Right cardiac atrium (tissue), 5 donors: ENCODE measurements at places on chromosomes 12 and 14. TPM values are rescaled to one million over a fixed set of nuclear protein-coding genes. Genes with fewer than 3 reads are reported as not detected.
A peak's percentile ranks its signal among the peaks of the same experiment; 100 is the strongest.

GRCh38 chr12:8082808-8083100 is 680 bp downstream of the NECAP1 start:
- DNase-seq, result no peak

IFNG-AS1 gene
- 0.80 TPM for total RNA-seq

DNA sequence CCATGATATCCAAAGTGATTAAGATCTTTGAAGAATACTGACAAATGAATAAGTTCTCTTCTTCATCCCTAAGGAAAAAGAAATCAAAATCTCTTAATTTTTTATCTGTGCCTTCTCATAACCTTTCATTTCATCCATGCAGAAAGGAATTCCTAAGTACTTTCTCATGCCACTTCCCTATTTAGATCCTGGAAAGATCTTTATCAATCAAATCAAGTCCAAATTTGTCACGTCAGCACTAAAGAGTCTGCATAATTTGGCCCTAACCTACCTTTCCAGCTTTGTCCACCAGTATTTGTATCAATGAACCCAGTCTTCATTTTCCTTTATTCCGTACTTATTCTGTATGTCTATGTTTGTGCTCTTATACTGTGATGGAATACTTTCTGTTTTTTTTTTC is 41.2 kb downstream of the VEZT start:
- DNase-seq, result no peak

DNA sequence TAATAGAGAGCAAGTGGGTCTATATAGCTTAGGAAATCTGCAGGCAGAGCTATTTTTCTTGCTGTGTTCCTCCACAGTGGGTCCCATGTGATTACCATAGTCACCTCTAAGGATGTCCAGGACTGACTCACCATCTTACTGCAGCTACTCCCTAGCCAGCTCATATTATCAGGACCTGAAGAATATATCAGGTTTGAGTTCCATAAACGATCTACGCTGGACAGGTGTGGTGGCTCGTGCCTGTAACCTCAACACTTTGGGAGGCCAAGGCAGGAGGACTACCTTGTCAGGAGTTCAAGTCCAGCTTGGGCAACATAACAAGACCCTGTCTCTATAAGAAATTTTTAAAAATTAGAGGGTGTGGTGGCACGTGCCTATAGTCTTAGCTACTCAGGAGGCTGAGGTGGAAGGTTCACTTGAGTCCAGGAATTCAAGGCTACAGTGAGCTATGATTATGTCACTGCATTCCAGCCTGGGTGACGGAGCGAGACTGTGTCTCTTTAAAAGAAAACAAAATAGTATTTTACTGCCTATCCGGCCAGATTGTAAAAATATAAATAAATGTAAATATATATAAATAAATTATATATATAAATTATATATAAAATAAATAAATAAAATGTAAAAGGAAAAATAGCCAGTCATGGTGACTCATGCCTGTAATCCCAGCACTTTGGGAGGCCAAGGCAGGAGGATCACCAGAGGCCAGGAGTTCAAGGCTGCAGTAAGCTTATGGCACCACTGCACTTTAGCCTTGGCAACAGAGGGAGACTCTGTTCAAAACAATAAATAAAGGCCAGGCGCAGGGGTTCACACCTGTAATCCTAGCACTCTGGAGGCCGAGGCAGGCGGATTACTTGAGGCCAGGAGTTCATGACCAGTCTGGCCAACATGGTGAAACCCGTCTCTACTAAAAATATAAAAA is 6.9 kb upstream of the SPRYD4 start:
- DNase-seq, result no peak

DNA sequence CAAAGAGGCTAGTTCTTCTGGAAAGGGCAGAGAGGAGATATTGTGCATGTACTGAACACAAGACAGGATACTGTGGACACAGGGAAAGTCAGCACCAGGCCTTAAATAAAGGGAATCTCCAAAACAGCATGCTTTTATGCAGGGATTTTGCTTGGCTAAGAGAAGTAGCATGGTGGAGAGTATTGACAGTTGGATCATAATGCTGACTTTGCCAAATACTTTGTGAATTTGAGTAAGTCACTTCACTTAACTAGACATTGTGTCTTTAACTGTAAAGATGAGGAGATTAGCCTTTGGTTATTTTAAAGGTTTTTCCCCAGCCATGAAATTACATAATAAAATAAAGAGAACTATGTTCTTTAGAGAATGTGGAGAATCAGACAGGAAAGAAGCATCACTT is 24.5 kb downstream of the GALNT8 start:
- DNase-seq, result no peak

DNA sequence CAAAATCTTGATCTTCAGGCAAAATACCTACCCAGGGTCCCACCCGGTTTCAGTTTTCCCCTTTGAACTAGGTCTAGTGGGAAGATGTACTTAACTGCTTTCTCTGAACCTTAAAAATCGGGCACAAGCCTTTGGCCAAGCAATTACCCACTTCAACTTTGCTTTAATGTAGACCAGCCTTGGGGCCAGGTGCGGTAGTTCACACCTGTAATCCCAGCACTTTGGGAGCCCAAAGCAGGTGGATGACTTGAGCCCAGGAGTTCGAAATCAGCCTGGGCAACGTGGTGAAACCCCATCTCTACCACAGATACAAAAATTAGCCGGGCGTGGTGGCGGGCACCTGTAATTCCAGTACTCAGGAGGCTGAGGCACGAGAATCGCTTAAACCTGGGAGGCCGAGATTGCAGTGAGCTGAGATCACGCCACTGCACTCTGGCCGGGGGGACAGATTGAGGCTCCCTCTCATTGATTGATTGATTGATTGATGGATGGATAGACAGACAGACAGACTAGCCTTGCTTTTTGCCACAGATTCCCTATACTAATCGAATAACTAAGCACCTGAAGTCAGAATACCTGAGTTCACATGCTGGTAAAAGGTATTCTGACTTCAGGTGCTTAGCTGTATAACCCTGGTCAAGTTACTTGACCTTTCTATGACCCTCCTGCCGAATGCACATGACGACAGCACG is 1.9 kb downstream of the CLIP1 start:
- no peak for DNase-seq

KERA gene
- total RNA-seq, result not detected

- DNase-seq, result no peak
Observed at GRCh38 chr14:86619726-86620125, 1089.8 kb downstream of the FLRT2 start.

- DNase-seq, result no peak
Observed at GRCh38 chr12:8622646-8623045, 10.0 kb upstream of the AICDA start.

- DNase-seq, result no peak
Observed at GRCh38 chr12:127745469-127746212, 521.3 kb upstream of the TMEM132C start.

NOXRED1 gene
- 0.31 TPM for total RNA-seq

DNA sequence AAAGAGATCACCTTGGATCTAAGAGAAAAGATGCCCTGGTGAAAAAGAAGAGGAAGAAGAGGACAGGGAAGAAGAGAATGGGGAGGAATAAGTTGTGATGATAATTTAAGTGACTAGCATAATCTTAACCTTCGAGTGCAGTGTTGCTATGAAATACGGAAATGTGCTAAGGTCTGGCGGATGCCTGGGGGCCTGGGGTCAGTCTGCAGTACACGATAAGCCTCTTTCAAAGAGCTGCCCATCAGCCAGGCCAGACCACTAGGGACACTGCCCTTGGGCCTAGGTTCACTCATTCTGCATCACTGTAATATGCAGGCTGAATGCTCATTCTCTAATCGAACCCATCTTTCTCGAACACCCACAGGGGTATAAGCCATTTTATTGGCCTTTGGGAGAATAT is 83.4 kb downstream of the PLEKHG3 start:
- peak; percentile 49 for DNase-seq

GRCh38 chr12:76569685-76570604 is 10.4 kb upstream of the OSBPL8 start:
- no peak for DNase-seq

- no peak for DNase-seq
Observed at GRCh38 chr14:35122696-35123387, 490 bp downstream of the PRORP start.

- DNase-seq, result peak; percentile 84
Observed at GRCh38 chr14:51507906-51508511, 143.7 kb upstream of the FRMD6 start.

GRCh38 chr12:13146336-13146938 is 43.0 kb upstream of the GSG1 start:
- DNase-seq, result peak; percentile 76

BCL2L14 gene
- total RNA-seq, result not detected

GRCh38 chr14:31059152-31059924 is 33.2 kb upstream of the STRN3 start:
- peak; percentile 74 for DNase-seq

GRCh38 chr12:96371138-96371789 is 29.0 kb downstream of the CDK17 start:
- DNase-seq, result no peak

DNA sequence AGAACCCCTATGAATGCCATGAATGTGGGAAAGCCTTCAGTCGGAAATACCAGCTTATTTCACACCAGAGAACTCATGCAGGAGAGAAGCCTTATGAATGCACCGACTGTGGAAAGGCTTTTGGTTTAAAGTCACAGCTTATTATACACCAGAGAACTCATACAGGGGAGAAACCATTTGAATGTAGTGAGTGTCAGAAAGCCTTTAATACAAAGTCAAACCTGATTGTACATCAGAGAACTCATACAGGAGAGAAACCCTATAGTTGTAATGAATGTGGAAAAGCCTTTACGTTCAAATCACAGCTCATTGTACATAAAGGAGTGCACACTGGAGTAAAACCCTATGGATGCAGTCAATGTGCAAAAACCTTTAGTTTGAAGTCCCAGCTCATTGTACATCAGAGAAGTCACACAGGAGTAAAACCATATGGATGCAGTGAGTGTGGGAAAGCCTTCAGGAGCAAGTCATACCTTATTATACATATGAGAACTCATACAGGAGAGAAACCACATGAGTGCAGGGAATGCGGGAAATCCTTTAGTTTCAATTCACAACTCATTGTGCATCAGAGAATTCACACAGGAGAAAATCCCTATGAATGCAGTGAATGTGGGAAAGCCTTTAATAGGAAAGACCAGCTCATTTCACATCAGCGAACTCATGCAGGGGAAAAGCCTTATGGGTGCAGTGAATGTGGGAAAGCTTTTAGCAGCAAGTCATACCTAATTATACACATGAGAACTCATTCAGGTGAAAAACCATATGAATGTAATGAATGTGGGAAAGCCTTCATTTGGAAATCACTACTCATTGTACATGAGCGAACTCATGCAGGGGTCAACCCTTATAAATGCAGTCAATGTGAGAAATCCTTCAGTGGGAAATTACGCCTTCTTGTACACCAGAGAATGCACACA is 22.3 kb downstream of the ZNF268 start:
- DNase-seq, result no peak

GRCh38 chr12:662566-663292 is 516 bp downstream of the NINJ2 start:
- peak; percentile 27 for DNase-seq

DNA sequence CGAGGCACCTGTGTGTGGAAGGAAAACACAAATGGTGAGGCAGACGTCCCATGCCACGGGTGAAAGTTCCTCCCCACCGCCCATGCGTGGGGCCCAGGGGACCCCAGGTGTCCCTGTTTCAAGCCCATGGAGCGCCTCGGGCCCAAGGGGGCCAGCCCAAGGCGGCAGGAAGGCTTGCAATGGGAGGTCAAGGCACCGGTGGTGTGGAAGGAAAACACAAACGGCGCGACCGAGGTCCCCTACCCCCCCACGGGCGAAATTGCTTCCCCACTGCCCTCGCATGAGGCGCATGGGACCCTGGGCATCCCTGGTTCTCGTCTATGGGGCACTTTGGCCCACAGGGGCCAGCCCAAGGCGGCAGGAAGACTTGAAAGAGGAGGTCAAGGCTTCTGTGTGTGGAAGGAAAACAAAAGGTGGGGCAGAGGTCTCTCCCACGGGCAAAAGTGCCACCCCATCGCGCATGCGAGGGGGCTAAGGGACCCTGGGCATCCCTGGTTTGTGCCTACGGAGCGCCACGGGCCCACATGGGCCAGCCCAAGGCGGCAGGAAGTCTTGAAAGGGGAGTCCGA is 379.4 kb downstream of the ALG10 start:
- peak; percentile 33 for DNase-seq

DNA sequence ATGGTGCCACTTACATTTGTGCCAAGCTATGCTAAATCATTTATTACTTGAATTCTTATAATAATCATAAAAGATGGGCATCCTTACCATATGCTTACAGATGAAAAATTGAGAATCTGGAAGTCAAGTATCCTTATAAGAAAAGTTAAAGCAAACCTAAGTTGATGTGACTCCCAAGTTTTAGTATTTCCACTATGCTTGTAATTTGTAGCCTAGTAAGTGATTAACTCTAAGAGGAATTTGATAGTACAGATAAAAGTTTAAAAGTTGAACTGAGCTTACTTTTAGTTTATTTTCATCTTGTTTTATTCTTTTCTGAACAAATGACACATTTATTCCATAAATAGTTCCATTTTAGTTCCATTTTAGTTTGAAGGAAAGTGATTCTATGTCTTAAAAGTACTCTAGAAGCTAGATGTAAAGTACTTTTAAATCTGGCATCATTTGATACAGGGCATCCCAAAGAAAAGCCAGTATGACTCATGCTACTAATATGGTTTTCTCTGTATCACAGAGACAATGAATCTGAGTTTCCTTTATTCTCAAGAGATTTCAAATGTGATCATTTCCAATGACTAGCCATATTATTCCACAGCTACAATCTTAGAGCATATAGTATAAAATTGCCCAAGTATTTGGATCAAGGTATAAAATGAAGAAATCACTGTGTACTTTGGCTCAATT is 596.0 kb downstream of the SLC16A7 start:
- DNase-seq, result no peak

JDP2 gene
- total RNA-seq, result 40.7 TPM

KLRC1 gene
- total RNA-seq, result not detected

DNA sequence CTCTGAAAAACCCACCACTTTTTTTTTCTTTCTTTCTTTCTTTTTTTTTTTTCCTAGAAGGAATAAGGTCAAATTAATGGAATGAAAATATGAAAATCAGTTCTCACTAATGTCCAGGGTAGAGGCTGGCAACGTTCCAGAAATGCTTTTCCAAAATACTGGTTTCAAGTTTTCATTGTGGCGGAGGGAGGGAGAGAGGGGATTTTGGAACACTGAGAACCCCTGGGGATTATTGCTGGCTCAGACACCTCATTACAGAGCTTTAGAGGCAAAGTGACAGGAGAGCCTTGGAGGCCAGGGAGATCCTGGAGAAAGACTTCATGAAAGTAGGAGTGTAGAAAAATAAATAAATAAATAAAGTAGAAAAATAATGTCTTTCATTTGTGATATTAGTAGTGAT is 45.4 kb downstream of the ALX1 start:
- DNase-seq, result no peak

DNA sequence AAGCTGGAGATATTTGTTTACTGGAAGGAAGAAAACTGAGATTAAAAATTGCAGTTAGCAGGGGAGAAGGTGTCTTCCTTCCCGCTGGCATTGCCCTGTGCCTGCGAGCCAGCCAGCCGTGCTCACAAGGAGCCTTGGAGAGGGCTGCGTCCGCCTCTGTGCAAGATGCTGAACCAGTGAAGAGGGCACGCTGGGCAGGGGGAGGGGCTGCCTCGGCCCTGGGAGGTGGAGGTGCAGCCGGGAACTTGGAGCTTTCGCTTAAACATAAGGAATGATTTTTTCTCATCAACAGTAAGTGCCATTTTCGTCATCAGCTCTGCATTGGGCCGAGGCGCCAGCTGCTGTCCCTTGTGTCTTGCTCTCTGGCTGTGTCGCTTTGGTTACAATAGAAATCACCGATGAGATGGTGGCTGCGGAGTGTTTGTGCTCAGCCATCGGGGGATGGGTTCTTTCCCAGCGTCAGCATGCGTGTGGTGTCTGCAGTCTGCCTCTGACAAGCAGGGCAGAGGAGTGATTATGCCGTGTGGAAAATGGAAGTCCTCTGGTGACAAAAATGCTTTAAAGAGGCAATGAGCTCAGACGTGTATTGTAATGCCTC is 97.3 kb downstream of the ESR2 start:
- peak; percentile 79 for DNase-seq

GRCh38 chr12:110141389-110141788 is 17.2 kb downstream of the IFT81 start:
- DNase-seq, result peak; percentile 65
